ENCODE measurements at places on chromosomes 7 and 10. TPM values are rescaled to one million over a fixed set of nuclear protein-coding genes. Genes with fewer than 3 reads are reported as not detected.

- peak; percentile 89 for DNase-seq
Observed at GRCh38 chr10:4344492-4344994, 481.5 kb upstream of the AKR1E2 start.

- no peak for DNase-seq
Observed at GRCh38 chr10:88063861-88064557, 200.6 kb downstream of the PTEN start.

- no peak for DNase-seq
Observed at GRCh38 chr7:156472267-156472666, 168.3 kb upstream of the RNF32 start.

DNA sequence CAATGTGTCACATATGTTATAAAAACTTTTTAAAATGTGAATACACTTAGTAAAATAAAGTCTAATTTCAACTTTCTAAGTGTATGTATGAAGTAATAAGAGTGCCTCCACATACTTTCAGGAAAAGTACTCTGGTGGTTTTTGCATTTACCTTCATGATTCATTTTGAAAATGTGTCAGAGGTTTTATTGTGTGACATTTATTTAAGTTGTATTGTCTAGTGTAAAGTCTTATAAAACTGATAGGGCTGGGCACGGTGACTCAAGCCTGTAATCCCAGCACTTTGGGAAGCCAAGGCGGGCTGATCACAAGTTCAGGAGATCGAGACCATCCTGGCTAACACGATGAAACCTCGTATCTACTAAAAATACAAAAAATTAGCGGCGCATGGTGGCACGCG lies 226.5 kb downstream of the ITGB1 start:
- no peak for DNase-seq

DNA sequence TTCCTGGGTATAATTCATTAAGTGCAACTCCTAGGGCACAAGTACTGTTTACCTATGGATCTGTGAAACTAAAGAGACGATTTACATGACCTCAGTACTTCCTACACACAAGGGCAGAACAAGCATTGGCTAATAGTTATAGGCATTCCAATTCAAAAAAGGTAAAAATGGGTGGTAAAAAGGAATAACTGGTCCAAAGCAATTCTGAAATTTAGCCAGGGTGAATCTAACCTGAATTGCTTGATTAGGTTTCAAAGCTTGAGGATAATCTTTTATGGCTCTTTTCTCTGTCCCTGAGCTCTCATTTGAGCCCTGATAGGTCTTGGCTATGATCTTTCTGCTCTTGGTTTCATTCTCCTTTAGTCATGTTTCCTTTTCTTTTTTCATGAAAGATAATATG lies 52.3 kb upstream of the CALCR start:
- DNase-seq = no peak

GRCh38 chr10:61285749-61286148 lies 167.4 kb downstream of the TMEM26 start:
- DNase-seq = no peak

DNA sequence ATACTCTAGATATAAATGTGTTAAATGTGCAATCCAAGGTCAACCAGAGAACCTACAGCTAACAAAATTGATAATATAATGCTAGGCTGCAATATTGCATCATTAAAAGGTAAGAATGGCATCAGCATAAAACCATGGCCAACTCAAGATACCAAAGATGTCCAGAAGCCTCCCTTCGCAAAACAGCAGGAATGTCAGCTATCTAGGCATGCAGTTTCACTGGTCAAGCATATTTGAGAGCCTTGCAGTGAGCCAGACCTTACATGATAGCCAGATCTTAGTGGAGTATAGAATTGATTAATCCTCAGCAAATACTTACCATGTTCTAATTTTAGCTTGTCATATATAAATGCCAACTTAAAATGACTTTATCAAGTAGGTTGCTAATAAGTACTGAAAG lies 138.8 kb downstream of the ZEB1 start:
- no peak for DNase-seq

DNA sequence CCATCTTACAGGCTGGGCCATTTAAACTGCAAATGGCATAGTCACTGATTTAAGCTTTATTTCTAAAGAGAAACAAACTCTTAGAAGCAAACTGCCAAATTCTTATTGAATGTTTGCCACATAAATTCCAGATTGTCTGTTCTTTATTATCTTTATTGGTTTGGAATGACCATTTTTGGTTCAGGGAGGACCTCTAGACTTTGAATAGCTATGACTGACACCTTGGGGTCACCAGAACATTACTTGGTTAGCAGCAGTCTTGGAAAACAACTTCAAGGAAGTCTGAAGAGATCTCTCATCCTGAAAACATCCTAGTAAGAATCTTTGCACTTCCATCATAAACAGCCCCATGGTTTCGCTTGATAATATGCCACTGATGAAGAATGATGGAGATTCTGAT lies 197.1 kb downstream of the SUGCT start:
- DNase-seq = no peak

DNA sequence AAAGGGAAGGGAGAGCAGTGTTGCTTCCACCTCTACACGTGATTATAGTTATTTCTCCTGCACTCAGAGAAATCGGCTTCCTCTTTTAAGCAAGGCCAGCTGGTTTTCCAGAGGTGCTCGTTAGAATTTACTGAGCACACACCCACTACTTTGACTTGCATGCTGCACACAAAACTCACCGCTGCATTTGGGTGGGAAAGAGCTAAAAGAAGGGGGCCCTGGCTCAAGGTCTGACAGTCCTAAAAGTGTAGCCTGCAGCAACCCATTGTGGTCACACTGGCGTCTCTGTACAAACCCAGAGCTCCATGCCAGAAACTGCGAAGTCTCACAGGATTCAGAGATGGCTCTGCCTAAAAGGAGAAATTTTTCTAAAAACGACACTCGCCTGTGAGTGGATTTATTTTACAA lies 133.7 kb downstream of the SLC25A13 start:
- no peak for DNase-seq

- no peak for DNase-seq
Observed at GRCh38 chr7:6278749-6279310, 6.4 kb upstream of the CYTH3 start.

- no peak for DNase-seq
Observed at GRCh38 chr7:25379351-25380300, 151.3 kb upstream of the NPVF start.

DNA sequence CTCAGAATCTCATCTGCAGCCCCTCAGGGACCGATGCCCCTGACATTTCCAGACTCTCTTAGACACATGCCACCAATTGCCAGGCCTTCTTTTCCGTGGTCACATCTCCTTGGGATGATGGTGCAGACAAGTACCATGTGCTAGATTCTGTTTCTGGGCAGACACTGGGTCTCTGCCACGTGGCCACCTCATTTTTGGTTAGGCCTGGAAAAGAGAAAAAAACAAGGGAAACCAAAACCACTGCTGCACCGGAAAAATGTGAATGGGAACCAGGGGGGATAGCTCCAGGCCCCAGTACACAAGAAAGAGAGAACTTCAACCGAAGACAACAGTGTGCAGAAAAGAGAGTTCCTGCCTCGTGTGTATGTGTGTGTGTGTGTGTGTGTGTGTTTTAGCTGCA lies 23.0 kb upstream of the MXI1 start:
- no peak for DNase-seq

GRCh38 chr7:158025686-158026600 lies 561.7 kb downstream of the PTPRN2 start:
- no peak for DNase-seq

- DNase-seq = no peak
Observed at GRCh38 chr10:68103261-68103878, 5.9 kb upstream of the MYPN start.

DNA sequence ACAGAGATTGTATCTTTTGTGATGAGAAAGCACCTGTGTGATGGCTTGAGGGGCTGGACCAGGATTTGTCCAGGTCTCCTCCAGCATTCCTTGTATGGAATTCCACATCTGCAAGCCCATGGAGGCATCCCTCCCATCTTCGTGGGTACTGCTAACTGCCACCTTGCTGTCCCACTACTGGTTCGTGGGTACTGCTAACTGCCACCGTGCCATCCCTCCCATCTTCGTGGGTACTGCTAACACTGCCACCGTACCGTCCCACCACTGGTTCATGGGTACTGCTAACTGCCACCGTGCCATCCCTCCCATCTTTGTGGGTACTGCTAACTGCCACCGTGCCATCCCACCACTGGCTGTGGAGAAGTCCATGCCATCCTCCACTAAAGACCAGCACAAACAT lies 111.7 kb downstream of the LARP4B start:
- DNase-seq = no peak

DNA sequence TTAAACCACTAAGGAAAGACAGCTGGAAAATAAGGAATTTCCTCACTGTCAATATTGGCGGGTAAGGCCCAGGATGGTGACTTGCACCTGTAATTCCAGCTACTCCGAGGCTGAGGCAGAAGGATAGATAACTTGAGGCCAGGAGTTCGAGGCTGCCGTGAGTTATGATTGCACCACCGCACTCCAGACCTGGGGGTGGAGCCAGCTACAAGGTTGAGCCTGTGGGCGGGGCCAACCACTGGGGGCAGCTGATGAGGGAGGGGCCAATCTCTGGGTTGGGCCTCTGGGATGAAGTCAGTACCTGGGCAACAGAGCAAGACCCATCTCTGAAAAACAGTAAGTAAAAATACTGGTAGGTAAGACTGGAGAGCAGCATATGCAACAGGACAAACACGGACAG lies 80.1 kb upstream of the ADO start:
- DNase-seq = peak; percentile 10

DNA sequence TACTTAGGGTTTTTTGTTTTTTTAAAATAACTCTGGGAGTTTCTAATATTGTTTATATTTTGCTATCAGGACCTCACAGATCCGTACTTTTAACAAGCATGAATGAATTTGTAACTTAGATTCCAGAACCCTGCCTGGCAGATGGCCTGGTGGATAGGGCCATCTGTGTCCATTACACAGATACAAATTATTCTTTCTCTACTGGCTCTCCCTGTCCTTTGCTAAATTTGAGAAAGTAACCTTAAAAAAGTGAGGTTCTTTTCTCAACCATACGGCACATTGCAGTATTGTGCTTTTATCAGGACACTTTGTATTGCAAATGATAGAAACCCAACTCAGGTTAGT lies 26.6 kb downstream of the LCOR start:
- DNase-seq = no peak

DNA sequence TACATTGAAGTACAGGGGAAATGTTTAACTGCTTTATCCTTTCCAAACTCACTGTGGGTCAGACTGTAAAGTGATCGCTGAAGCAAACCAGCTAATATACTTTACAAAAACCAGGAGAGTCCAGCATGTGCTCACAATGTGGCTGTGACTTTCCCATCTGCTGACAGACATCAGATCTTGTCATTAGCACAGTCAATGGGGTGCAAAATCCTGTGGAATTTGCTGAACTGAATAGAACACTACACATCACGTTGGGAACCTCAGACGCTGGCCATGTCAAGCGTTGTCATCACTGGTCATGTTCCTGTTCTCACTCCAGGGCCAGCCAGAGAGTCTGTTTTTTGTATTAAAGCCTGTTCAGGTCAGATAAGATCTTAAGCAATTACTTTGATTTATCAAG lies 83.4 kb downstream of the AGMO start:
- DNase-seq = no peak

DNA sequence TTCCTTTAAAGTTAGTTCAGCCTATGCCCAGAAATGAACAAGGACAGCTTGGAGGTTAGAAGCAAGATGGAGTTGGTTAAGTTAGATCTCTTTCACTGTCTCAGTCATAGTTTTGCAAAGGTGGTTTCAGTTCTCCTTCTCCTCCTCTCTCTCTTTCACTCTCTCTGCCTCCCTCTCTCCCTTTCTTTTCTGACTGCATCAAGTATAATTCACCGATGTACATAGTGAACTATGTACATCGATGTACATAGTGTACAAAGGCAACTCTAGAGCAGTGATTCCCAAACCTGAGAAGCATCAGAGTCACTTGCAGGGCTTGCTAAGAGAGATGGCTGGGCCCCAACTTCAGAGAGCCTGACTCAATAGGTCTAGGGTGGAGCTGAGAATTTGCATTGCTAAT lies 1259.7 kb downstream of the TYW1 start:
- no peak for DNase-seq

GRCh38 chr10:70666960-70667798 lies 5.1 kb upstream of the ADAMTS14 start:
- DNase-seq = no peak

DNA sequence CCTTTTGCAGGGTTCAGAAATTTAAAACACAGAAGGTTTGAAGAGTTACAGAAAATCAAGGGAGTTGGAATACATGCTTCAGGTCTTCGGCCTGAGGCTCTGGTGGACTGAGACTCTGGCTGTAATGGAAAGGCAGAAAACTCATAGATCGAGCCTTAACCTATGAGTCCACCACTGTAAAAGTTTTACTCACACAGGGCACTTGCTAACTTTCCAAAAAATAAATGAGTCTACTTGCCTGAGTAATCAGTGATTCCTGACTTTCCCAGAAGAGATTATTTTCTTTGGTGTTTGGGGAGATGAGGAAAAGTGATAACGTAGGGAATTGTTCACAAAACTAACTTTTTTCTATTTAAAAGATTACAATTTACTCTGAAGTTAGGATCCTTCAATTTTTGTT lies 108.0 kb downstream of the MBL2 start:
- DNase-seq = no peak

GRCh38 chr7:98295467-98296192 lies 14.1 kb downstream of the BRI3 start:
- no peak for DNase-seq

GRCh38 chr10:89575031-89575430 lies 39.6 kb upstream of the SLC16A12 start:
- no peak for DNase-seq

- no peak for DNase-seq
Observed at GRCh38 chr7:9846902-9847301, 1126.8 kb upstream of the PHF14 start.

GRCh38 chr7:140646931-140647647 lies 6.5 kb upstream of the DENND2A start:
- peak; percentile 50 for DNase-seq

AP3M1 gene
- total RNA-seq = 34.4 TPM

JCAD gene
- 17.5 TPM for total RNA-seq

TMEM178B gene
- total RNA-seq = 0.02 TPM

CLCN1 gene
- total RNA-seq = 0.47 TPM

A1CF gene
- 0.30 TPM for total RNA-seq

PAPOLB gene
- 0.20 TPM for total RNA-seq

TUBB8 gene
- total RNA-seq = 0.39 TPM

SLC13A1 gene
- total RNA-seq = not detected

CLRN3 gene
- total RNA-seq = 0.39 TPM

GIMAP4 gene
- total RNA-seq = 0.49 TPM

SLC26A3 gene
- 0.54 TPM for total RNA-seq

CACNB2 gene
- 0.71 TPM for total RNA-seq

CFAP46 gene
- total RNA-seq = 1.4 TPM

DDC gene
- not detected for total RNA-seq

FAM25A gene
- total RNA-seq = 2.7 TPM

ADARB2 gene
- not detected for total RNA-seq

BMPR1A gene
- 42.6 TPM for total RNA-seq

AGR3 gene
- not detected for total RNA-seq

NUTM2E gene
- total RNA-seq = 0.15 TPM

LRRC4 gene
- total RNA-seq = not detected

PIK3CG gene
- 0.05 TPM for total RNA-seq
